ENCODE measurements at places on chromosomes 11 and 22.

- DNase-seq: no peak
Measured at GRCh38 chr11:64090806-64091516, 55.2 kb downstream of the FLRT1 start.

DNA sequence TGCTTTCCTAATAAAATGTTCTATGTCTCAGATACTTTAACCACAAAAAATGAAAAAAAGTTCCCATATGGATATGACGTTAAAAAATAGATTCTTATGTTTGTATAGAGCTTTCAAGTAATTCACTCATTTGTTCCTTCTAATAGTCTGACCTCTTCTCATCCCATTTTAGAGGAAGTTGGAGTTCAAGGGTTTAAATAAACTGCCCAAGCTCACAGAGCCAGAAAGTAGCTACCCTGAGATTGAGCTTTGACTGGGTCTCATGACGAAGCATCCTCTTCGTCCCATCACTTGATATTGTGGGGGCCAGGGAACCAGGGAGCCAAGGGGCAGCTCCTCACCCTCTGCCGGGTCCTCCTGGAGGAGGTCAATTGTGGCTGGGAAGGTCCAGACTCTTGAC lies 116.3 kb downstream of the CCDC81 start:
- DNase-seq: no peak

- peak; percentile 96 for DNase-seq
Measured at GRCh38 chr11:94493281-94494125, at the start of the genes ANKRD49 and MRE11. ANKRD49 (plus strand) TSS chr11:94493984; CDS start chr11:94496694, 2,710 bp downstream. MRE11 (minus strand) TSS chr11:94493844; CDS start chr11:94492801, 1,043 bp downstream.

DNA sequence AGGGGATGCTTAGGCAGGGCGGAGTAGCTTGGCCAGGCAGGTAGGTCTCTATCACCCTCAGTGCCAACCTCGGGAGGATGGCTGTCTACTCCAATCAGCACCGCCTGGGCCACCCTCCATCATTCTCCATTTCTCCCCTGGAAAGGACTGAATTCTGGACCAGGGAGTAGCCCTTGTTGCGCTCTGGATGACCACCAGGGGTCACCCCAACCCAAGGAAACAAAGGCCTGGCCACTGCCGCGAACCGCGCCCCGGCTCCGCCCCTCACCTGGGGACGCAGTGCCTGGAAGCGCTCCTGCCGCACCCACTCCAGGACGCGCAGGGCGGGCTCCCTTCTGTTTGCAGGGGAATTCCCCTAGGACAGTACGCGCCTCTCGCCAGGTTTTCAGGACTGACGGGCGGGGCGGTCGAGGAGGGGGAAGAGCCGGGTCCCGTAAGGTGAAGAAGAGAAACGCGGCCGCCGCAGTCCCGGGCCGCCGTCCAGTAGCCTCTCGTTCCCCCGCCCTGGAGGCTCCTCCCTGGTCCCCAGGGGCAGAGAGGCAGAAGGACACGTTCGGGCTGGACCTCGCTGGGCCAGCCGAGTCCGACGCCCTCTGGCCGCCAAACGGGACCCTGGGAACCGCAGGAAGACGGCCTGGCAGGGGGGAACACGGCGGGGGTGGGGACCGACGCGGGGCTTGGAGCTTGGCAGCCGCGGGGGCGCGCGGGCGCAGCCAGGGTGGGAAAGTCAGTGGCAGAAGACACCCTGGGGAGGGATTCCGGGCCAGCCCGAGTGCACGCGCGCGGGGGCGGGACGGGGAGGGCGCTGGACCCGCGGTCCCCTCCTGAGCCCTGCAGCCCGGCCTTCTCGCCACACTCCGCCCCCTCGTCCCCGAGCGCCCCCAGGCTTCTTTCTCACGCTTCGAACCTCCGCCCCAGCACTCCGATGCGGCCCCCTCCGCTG lies 7.1 kb downstream of the SCN4B start:
- peak; percentile 81 for DNase-seq

DNA sequence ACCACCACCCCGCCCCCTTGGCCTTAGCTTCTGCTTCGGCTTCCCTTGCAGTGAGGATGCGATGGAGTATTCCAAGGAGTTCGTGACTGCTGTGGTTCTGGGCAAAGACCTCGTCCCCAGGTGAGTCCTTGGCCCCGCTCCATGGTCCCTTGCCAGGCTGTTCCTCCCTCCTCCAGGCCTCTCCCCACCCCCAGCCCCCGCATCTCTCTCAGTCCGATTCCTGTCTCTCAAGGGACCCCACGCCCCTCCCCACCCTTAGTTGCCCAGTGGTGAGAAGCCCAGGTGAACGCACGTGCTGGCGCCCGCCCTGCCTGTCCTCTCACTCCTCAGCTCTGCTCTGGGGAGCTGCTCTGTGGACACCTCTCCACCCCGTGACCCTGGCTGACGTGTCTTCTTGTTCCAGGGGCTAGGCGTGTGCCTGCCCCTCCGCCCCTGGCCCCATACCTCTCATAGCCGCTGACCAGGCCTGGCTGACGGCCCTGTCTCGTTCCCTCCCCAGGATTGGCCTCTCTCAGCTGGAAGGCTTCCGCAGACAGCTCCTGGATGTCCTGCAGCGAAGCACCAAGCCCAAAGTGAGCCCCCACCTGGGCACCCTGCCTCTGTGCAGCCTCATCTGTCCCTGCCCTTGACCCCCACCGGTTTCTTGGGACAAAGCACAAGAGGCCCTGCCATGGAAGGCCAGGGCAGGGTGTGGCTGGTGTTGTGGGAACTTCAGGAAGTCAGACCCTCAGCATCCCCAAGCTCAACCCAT lies 14.6 kb upstream of the MYRF start:
- DNase-seq: no peak

GRCh38 chr11:134022748-134023147 lies 46.1 kb upstream of the JAM3 start:
- DNase-seq: no peak

- no peak for DNase-seq
Measured at GRCh38 chr11:118318581-118319336, 14.2 kb downstream of the CD3E start.

GRCh38 chr22:38193580-38193979 lies 8.2 kb upstream of the MAFF start:
- DNase-seq: no peak

DNA sequence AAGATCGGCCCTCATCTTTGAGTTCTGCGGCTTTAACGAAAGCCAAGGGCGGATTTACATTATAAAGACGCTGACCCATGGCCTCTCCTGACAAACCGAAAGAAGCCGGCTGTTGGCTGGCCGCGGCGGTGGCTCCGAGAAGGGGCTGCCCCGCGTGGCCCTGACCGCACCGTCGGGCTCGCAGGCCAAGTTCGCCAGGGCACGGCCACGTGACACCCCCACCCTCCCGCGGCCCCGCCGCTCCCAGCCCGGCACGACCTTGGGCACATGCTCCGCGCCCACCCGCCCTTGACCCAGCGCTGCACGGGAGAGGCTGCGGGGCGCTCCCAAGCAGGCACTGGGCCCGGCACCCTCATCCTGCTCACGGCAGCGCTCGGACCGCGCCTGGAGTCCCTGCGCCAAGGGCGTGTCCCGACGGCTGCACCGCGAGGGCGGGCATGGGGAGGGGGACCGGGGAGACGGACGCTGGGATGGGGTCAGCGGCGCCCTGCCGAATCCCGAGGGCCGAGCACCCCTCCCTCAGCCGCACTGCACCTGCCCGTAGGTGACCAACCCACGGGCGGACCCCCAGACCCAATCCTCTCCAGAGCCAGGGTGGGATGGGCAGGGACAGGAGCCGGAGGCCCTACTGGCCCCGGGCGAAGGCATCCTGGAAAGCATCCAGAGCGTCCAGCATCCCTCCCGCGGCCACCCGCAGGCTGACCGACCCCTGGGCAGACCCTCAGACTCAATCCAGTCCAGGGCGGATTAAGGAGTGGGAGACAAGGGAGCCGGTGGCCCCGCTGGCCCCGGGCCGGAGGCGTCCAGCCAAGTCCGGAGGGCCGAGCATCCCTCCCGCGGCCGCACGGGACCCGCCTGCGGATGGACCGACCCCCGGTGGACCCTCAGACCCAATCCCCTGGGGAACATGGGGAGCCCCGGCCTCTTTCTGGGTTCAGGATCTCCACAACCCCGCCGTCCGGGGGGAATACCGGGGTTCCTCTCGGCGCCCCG lies 759 bp downstream of the CPT1A start:
- DNase-seq: no peak

- no peak for DNase-seq
Measured at GRCh38 chr11:126137136-126137535, 74.3 kb downstream of the RPUSD4 start.

DNA sequence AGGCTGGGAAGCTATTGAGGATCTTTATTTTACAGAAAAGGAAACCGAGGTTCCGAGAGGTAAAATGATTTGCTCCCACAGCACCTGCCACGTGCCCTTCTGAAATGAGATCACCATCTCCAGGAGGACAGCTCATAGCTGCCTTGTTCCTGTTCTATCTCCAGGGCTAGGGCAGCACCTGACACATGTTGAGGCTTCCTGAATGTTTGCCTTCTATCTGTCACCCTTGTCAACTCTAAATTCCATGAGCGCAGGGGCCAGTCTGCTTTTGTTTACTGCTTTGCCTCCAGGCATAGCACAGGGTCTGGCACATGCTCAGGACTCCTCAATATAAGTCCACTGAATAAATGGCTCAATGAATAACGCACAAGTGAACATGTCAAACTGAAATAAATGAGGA lies 24.1 kb downstream of the ASCC2 start:
- no peak for DNase-seq

DNA sequence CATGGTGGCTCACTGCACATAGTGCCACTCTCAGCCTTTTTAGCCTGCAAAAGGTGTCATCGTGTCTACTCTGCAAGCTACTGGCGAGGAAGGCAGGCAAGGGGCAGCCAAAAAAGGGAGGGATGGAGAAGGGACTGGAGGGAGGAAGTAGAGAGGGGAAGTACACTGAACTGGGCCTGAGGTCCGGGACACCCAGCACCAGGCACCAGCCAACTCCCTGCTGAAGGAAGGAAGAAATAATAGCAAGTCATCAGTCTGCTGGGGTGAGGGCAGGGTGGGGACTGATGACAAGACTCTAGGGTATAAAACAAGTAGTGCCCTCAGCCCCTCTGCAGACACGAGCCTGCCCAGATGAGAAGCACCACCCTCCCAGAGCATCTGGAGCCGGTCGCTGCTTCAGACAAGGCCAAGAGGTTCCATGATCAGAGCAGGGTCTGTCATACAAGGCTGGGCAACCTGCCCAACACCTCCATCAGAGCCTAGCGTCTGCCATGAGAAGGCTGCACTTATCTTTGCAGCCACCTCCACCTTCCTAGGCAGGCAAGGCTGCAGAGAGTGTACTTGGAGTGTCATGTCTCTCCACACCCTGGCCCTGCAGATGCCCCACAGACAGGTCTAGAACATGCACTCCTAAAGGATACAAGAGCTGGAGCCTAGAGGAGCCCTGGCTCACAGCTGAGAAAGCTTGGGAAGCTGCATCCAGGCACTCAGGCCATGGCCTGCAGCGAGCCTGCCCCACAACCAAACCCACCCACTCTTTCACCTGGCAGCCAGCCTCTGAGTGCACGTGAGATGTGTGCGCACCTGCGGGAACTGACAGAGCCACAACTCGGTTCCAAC lies 9.0 kb upstream of the COMT start:
- DNase-seq: no peak

- DNase-seq: no peak
Measured at GRCh38 chr11:19970944-19971343, 189.3 kb downstream of the DBX1 start.

- no peak for DNase-seq
Measured at GRCh38 chr11:10457901-10458300, 2.8 kb downstream of the AMPD3 start.

- no peak for DNase-seq
Measured at GRCh38 chr22:24431309-24432034, 4.1 kb downstream of the ADORA2A start.
